Thymus (tissue), 14 donors: ENCODE measurements at places on chromosomes 13 and 19. TPM values are rescaled to one million over a fixed set of nuclear protein-coding genes. Genes with fewer than 3 reads are reported as not detected.

DNA sequence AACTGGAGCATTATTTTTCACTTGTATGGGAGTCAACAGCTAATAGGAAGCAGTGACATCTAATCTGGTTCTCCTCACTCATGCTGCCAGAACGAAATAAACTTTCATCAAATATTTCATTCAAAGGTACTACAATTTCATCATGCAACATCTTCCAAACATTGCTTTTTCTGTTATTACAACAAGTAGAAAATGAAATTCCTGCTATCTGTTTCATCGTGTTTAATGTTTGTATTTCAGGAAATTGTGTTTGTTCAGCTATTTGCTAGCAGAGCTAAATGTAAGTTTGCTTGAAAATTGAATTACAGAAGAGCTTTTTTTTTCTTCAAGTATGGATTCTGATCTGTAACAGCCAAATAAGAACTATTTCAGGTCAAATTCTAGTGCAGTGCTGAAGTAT is 90.1 kb downstream of the SLITRK6 start:
- no peaks in the 10 kb centered on the region for H3K4me1 ChIP-seq
- no peak for DNase-seq
- H3K36me3 ChIP-seq, result no peaks in the 10 kb centered on the region
- H3K27me3 ChIP-seq, result no peaks in the 10 kb centered on the region
- H3K27ac ChIP-seq, result no peak overlapping the region

- peaks cover 7% of the 10 kb centered on the region for H3K4me1 ChIP-seq
- H3K36me3 ChIP-seq, result peaks cover 17% of the 10 kb centered on the region
- H3K27ac ChIP-seq, result no peak overlapping the region
These were observed 11.3 kb downstream of the EPS8L1 start for GRCh38 chr19:55086730-55087541.

GRCh38 chr19:11692127-11692790 is 46.5 kb downstream of the ZNF823 start:
- DNase-seq, result no peak
- no peak overlapping the region for H3K4me3 ChIP-seq
- H3K27me3 ChIP-seq, result peaks cover 4% of the 10 kb centered on the region
- H3K36me3 ChIP-seq, result no peaks in the 10 kb centered on the region
- peaks cover 9% of the 10 kb centered on the region for H3K4me1 ChIP-seq

GRCh38 chr19:15577184-15577771 is 37.7 kb upstream of the CYP4F8 start:
- no peak overlapping the region for H3K27ac ChIP-seq
- DNase-seq, result no peak
- no peaks in the 10 kb centered on the region for H3K27me3 ChIP-seq
- no peak overlapping the region for H3K4me3 ChIP-seq
- no peaks in the 10 kb centered on the region for H3K36me3 ChIP-seq
- H3K4me1 ChIP-seq, result no peaks in the 10 kb centered on the region

GRCh38 chr19:48837687-48838086 is 1.4 kb upstream of the HSD17B14 start:
- DNase-seq, result no peak
- no peak overlapping the region for H3K4me3 ChIP-seq
- H3K4me1 ChIP-seq, result peaks cover 15% of the 10 kb centered on the region
- no peaks in the 10 kb centered on the region for H3K36me3 ChIP-seq
- peaks cover 22% of the 10 kb centered on the region for H3K27me3 ChIP-seq

DNA sequence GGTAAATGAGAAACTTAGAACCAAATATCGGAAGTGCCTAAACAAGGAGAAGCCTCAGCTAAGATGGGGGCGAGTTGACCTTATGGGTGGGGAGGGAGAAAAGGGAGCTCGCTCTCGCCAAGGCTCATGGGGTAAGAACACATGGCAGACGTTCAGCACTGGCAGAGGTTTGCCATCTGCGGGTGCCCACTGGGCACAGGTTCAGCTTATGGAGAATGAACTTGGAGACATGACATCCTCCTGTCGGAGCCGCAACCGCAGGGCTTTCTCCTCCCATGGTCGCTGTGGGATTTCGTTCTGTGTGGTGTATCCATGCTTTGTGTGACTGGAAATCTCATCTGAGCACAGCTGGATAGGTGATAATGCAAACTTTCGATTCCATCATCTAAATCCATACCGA is 36.1 kb upstream of the PEPD start:
- H3K27me3 ChIP-seq, result no peaks in the 10 kb centered on the region
- no peak overlapping the region for H3K4me3 ChIP-seq
- no peak for DNase-seq

The ZBTB32 gene
- 0.09 TPM for total RNA-seq

DNA sequence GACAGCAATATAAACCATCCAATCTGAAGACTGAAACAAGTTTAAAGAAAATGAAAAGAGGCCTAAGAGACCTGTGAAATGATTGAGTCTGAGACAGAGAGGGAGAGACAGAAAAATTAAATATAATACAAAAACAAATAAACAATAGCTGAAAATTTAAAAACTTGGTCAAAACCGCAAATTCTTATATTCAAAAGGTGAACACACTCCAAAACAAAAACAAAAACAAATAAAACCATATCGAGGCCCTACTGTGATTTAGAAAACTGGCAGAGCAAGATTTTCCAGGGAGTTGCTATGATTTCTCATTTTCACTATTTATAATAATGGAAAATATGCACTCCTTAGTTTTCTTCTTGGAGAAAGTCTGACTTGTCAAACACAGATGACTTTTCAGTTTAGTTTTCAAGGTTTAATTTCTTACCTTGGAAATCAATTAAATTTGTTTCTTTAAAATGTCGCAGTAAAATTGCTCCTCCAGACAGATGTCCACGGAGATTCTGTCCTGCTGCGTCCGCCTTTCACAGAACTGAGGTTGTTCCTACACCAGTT is 1420.3 kb downstream of the UQCRFS1 start:
- no peak for DNase-seq
- peaks cover 1% of the 10 kb centered on the region for H3K36me3 ChIP-seq
- H3K27me3 ChIP-seq, result no peaks in the 10 kb centered on the region
- H3K27ac ChIP-seq, result peak overlapping the region; percentile 95
- H3K4me3 ChIP-seq, result peak overlapping the region; percentile 89
- H3K4me1 ChIP-seq, result peaks cover 13% of the 10 kb centered on the region

- no peak for DNase-seq
- no peak overlapping the region for H3K4me3 ChIP-seq
- peaks cover 89% of the 10 kb centered on the region for H3K36me3 ChIP-seq
- no peaks in the 10 kb centered on the region for H3K4me1 ChIP-seq
- H3K27me3 ChIP-seq, result no peaks in the 10 kb centered on the region
- no peak overlapping the region for H3K27ac ChIP-seq
These were observed 7.4 kb downstream of the PTOV1 start for GRCh38 chr19:49858088-49858985.

The CYP2A6 gene
- total RNA-seq, result 0.09 TPM

DNA sequence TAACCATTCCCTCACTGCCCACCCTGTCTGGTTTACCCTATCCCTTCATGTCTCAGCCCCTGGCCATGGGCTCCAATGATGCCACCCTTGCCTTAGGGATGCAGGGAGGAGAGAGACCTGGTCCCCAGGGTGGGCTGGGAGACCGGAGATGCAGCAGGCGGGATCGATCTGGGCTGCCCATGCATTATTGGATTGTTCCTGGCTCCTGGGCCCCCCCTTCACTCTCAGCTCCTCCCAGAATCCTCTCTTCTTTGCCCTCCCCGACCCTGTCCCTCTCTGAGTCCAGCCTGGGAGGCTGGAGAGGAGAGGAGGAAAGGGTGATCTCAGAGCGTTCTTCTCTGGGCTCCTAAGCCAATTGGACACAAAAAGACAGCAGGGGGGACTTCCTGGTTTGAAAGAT is 5.8 kb downstream of the KASH5 start:
- no peaks in the 10 kb centered on the region for H3K36me3 ChIP-seq
- H3K27me3 ChIP-seq, result no peaks in the 10 kb centered on the region
- DNase-seq, result no peak

DNA sequence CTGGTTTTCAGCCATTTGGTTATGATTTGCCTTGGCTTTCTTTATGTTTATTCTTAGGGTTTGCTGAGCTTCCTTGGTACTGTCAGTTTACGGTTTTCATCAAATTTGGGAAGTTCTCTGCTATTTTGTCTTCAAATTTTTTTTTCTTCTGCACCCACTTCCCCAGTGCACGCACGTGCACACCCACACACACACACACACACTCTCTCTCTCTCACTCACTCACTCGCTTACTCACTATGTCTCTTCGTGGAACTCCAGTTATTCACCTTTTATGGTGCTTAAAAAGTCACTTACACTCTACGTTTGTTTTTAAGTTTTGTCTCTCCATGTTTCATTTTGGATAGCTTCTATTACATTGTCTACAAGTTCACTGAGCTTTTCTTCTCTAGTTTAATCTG is 7.1 kb downstream of the AKAP11 start:
- DNase-seq, result no peak
- no peaks in the 10 kb centered on the region for H3K27me3 ChIP-seq
- no peak overlapping the region for H3K27ac ChIP-seq
- peaks cover 10% of the 10 kb centered on the region for H3K4me1 ChIP-seq
- H3K4me3 ChIP-seq, result no peak overlapping the region
- no peaks in the 10 kb centered on the region for H3K36me3 ChIP-seq

DNA sequence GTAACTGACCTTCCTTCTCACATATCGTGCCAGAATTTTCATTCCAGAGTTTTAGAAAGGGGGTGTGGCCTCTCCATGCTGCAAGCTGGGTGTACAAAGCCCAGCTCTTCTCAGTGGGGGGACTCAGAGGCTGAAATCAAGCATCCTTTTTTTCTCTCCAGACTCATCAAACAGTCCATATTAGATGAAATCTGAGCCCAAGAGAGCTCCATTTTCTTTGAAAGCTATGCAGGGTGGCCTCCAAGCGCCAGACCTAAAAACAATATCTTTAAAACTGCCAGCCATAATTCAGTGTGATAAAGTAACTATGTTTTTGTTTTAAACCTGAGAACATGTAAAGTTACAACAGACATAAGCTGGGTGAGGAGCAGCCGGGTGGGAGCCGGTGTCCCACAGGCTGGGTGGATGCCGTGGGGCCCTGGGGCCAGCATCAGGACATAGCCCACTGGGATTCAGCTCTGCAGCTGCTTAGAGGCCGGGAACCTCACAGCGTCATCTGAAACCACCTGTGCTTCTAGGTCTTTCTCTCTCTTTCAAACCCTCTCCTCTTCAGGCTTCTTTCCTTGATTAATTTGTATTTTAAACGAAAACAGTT is 249.2 kb downstream of the ZNF536 start:
- H3K4me1 ChIP-seq, result no peaks in the 10 kb centered on the region
- no peaks in the 10 kb centered on the region for H3K27me3 ChIP-seq
- H3K27ac ChIP-seq, result no peak overlapping the region
- H3K4me3 ChIP-seq, result no peak overlapping the region
- no peak for DNase-seq

DNA sequence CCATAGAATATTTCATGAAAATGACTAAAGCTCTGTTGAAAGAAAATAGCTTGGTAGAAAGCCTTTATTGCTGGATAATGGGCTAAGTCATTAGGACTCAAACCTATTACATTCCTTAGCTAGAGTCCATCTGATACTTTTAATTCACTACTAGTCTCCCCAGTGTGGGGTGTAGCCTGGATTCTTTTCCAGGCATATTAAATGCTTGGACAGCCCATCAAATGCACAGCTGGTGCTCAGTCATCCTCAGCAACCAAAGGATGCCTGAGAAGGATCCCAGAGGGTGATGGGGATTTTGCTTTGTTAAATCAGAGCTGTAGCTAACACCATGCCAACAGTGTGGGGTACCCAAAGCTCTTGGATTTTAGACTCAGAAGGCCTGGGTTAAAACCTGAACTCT is 153.5 kb downstream of the DLEU7 start:
- H3K27me3 ChIP-seq, result no peaks in the 10 kb centered on the region
- no peak overlapping the region for H3K4me3 ChIP-seq
- peaks cover 28% of the 10 kb centered on the region for H3K4me1 ChIP-seq
- DNase-seq, result no peak
- no peaks in the 10 kb centered on the region for H3K36me3 ChIP-seq

DNA sequence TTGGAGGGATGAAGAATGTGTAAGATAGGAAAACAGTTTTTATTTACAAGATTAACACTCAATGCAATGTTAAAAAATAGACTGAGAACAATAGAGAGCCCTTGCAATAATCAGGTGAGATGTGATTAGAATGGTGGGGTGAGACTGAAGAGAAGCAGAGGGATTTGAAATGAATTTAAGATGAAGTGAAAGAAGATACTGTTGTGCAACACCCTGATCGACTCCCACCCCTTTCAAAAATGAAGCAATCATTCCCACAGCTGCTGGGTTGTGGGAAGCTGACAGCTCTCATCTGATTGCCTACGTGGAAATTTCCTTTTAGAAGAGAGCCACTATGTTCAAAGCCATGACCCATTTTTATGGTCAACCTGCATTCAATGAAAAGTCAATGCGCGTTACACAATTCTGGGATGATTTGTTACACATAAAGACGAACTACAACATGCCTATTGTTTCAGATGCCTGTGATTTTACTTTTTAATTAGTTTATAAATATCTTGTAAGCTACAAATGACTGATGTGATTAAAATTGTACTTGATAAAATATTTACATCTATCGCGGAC is 1374.8 kb downstream of the PCDH9 start:
- no peak for DNase-seq
- no peak overlapping the region for H3K4me3 ChIP-seq
- no peak overlapping the region for H3K27ac ChIP-seq
- no peaks in the 10 kb centered on the region for H3K27me3 ChIP-seq

- peaks cover 46% of the 10 kb centered on the region for H3K27me3 ChIP-seq
- no peak overlapping the region for H3K27ac ChIP-seq
- H3K4me3 ChIP-seq, result peak overlapping the region; percentile 39
- DNase-seq, result no peak
- H3K36me3 ChIP-seq, result no peaks in the 10 kb centered on the region
These were observed 37.0 kb upstream of the FLT1 start for GRCh38 chr13:28531845-28532387.

- H3K4me1 ChIP-seq, result no peaks in the 10 kb centered on the region
- no peak overlapping the region for H3K4me3 ChIP-seq
- H3K36me3 ChIP-seq, result no peaks in the 10 kb centered on the region
- no peak overlapping the region for H3K27ac ChIP-seq
These were observed 29.5 kb downstream of the UNC13A start for GRCh38 chr19:17658666-17659065.

DNA sequence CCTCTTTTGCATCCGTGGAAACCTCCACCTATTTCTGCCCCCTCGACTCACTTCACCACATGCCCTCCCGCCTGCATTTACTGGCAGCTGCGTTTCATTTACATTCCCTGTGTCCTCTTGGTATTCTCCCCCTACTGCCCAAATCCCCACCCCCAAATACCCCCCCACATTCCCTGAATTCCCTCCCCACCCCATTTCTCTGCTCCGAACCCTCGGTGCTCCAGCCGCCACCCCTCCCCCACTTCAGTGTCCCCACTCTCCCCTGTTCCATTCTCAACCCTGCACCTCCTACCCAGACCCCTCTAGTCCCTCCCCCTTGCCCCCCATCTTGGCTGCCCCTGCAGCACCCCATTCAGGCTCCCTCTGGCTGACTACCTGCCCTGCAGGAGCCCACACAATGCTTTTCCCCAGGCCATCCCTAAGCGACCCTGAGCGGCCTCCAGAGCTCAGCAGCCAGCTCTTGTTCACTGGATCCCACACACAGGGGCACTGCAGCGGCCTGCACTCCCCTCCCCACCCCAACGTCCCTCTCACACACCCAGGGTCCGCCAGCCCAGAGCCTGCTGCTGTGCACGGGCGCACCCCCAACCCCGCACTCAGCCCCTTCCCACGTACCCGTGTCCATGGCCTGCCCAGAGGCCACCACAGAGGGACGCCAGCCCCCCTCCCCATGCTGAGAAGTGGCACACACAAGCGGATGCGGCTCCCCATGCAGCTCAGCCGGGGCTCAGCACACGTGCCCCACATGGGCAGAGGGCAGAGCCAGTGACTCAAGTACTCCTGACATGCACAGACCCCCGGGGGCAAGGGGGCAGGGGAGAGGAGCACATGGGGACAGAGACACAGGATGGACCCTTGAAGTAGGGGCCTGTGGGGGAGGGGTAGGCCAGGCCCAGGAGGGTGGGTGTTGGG is 26.3 kb downstream of the SHANK1 start:
- H3K27me3 ChIP-seq, result peaks cover 52% of the 10 kb centered on the region
- no peaks in the 10 kb centered on the region for H3K36me3 ChIP-seq
- no peak overlapping the region for H3K27ac ChIP-seq
- DNase-seq, result no peak
- H3K4me3 ChIP-seq, result no peak overlapping the region
- H3K4me1 ChIP-seq, result peaks cover 4% of the 10 kb centered on the region
